ENCODE measurements at places on chromosomes 5 and 9.
A peak's percentile ranks its signal among the peaks of the same experiment; 100 is the strongest.

DNA sequence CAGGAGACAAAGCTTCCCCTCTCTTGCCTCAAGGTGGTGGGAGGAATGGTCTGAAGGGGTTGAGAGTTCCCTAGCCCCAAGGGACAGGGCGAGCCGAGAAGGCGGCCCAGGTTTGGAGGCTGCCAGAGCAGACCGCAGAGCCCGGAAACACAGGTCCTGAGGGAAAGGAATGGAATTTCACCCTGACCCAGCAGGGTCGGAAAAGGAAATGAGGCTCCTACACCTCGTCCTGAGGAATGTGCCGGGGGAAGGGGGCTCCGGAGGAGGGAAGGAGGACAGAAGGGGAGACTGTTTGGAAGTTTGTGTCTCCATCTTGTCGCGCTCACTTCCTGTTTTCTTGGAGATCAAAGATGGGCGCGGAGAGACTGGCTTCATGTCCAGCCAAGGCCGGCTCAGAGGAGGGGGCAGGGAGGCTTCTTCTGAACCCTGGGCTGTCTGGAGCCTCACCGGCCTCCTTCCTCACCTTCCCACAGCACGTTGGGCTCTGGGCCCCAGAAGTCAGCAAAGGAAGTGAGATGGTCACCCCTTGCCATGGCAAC is 9.6 kb downstream of the ENG start:
- DNase-seq: no peak

DNA sequence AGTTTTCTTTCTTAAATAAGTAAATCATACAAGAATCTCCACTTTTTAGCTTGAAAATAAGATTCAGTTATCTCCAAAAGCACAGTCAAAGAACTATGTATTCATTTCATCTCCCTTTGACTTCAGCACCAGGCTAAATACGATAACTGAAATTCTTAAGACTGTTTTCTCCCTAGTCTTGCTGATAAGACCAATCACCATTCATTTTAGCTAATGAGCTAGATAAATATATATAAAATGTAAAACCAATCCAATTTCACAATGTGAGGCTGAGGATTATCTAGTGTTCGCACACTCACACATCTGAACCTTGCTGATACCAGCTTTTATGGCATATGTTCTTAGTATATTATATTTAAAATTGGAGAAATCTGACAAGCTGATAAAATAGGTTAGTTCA is 17.3 kb upstream of the ZNF622 start:
- peak; percentile 81 for DNase-seq

GRCh38 chr9:135463140-135463539 is 16.4 kb upstream of the PPP1R26 start:
- no peak for DNase-seq

- no peak for DNase-seq
These were observed 65.5 kb downstream of the UNC13B start for GRCh38 chr9:35227284-35227683.

DNA sequence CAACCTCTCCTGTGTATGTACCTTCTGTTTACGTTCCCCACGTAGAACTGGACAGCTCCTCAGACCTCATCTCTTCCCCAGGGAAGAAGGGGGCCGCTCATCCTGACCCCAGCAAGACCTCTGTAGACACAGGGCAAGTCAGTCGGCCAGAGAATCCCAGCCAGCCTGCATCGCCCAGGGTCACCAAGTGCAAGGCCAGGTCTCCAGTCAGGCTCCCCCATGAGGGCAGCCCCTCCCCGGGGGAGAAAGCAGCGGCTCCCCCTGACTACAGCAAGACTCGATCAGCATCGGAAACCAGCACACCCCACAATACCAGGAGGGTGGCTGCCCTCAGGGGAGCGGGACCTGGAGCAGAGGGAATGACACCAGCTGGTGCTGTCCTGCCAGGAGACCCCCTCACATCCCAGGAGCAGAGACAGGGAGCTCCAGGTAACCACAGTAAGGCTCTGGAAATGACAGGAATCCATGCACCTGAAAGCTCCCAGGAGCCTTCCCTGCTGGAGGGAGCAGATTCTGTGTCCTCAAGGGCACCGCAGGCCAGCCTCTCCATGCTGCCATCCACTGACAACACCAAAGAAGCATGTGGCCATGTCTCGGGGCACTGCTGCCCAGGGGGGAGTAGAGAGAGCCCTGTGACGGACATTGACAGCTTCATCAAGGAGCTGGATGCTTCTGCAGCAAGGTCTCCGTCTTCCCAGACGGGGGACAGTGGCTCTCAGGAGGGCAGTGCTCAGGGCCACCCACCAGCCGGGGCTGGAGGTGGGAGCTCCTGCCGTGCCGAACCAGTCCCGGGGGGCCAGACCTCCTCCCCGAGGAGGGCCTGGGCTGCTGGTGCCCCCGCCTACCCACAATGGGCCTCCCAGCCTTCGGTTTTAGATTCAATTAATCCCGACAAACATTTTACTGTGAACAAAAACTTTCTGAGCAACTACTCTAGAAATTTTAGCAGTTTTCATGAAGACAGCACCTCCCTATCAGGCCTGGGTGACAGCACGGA is 86.7 kb downstream of the GOLPH3 start:
- DNase-seq: no peak

- no peak for DNase-seq
These were observed 8.8 kb upstream of the CEP72 start for GRCh38 chr5:603081-603998.

DNA sequence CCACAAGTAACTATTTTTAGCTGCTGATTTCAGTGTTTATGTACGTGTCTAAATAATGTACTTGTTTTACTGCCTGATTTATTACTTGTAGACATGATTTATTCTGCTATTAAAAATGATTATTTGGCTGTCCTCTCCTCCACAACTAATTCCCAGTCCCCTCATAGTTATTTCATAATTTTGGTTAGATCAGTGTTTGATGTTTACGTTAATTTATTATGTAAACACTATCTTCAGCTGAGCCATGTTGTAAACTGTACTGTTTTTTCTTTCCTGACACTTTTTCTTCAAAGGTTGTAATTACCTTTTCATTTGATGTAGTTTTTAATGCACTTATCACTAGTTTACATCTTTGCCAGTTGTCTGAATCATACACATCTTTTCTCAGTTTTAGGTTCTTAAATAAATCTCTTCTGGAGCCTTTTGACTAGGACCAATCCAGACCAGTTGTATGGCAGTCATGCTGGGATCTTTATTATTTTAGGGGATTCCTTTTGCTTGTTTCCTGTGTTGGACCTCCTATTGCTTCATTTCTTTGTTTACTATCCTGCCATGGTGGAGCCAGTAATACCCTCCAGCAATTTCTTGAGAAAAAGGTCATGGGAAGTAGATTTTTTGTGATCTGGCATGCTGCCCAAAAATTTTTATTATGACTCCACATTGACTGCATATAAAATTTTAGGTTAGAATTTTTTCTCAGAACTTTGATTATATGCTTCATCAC is 16.1 kb downstream of the AP3S1 start:
- no peak for DNase-seq

- peak; percentile 62 for DNase-seq
These were observed 502 bp downstream of the NSD1 start for GRCh38 chr5:177133853-177134696.

DNA sequence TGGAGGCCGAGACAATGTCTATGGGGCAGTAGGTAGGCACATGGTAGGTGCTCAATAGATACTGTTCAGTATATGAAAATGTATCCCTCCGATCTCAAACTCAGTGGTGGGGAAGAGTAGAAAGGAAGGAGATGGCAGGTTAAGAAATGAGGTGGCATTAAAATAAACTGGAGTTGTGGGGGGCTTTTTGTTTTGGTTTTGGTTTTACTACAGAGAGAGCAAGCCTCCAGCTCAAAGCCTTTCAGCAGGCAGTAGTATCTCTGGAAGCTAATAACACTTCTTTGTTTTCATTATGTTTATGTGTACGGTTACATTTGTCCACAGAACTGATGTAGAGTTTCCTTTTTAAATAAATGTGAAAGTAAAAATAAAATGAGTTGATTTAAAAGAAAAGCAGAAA is 8.6 kb downstream of the MFAP3 start:
- no peak for DNase-seq

DNA sequence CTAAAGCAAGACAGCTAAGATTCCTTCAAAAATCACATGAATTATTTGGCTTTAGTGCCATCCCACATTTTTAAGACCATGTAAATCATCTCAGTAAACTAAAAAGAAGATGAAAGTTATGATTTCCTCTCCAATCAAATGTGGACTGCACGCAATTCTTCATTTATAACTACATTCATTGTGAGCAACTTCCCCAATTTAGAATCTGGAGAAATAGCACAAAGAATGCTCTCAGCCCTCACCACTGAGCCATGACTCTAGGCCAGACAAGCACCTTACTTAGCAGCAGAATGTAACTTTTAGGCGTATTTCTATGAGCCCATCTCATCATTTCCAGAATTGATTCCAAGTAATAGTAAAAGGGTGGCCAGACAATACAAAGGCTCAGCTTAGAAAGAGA is 616.6 kb downstream of the TLE1 start:
- no peak for DNase-seq

DNA sequence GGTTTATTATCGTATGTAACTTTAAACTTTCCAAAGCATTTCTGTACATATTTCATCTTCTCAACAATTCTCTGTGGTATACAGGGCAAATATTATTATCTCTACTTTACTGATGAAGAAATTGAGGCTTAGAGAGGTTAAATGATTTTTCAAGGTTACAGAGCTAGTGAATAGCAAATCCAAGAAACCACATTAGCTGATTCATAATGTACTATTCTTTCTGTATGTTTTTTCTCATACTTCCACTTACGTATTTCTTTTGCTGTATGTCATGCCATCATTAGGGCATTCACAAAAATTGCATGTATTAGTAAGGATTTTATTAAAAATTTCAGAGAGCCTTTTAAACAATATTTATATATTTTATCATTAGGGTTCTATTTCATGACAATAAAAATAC is 372.4 kb upstream of the DMAC1 start:
- DNase-seq: no peak

DNA sequence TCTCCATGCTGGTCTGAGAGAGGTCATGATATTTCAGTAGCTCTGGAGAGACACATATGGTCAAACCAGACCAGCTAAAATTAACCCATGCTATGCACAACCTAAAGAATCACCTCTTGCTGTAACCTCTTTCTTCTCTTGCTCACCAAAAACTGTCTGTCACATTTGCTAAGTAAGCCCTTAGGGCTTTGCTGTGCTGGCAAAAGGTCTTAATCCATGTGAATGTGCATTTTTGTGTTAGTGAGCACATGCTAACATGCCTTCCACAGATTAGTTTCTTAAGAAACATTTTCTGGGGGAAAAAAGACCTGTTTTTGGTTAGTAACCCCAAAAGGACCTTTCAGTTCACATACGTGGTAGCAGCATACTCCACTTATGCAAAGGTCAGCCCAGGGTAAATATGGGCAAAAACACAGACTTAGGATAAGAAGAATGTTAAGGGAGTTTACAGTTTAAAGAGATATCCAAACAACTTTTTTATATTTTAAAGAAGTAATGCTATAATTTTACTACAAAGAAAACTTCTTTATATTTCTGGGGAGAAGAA is 124.2 kb upstream of the CCDC152 start:
- DNase-seq: no peak

GRCh38 chr9:97271292-97271691 is 36.2 kb upstream of the CCDC180 start:
- no peak for DNase-seq

DNA sequence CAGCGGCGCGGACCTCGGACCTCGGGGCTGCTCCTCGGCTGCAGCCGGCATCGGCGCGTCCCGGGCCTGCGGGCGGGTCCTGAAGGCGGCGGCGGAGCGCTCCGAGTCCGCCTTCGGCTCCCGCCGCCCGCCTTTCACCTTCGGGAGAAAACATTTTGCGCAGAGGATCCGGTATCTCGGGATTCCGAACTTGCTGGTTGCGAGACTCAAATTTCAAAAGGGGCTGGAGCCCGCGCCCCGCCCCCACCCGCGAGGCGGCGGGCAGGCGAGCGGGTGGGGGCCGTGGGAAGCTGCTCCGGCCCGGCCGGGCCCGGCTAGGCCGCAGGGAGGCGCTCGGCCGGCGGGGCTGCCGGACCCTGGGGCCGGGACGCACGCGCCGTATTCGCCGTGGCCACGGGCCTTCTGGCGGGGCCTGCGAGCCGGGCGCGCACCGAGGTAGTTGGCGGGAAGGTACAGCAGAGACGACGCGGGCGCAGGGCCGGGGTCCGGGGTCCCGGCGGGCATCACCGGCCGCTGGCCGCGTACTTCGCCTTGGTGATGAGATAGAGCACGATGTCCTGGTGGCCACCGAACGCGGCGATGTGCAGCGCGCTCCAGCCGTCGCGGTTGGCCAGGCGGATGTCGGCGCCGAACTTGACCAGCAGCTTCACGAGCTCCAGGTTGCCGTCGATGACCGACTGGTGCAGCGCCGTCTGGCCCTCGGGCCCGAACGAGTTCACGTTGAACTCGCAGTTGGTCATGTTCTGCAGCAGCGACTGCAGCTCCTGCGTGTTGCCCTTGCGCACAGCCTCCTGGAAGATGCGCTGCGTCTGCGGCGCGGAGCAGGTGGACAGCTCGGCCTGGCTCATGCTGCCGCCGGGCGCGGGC is 757 bp downstream of the NRARP start:
- peak; percentile 52 for DNase-seq

GRCh38 chr5:177040814-177041420 is 18.4 kb downstream of the ZNF346 start:
- DNase-seq: no peak

DNA sequence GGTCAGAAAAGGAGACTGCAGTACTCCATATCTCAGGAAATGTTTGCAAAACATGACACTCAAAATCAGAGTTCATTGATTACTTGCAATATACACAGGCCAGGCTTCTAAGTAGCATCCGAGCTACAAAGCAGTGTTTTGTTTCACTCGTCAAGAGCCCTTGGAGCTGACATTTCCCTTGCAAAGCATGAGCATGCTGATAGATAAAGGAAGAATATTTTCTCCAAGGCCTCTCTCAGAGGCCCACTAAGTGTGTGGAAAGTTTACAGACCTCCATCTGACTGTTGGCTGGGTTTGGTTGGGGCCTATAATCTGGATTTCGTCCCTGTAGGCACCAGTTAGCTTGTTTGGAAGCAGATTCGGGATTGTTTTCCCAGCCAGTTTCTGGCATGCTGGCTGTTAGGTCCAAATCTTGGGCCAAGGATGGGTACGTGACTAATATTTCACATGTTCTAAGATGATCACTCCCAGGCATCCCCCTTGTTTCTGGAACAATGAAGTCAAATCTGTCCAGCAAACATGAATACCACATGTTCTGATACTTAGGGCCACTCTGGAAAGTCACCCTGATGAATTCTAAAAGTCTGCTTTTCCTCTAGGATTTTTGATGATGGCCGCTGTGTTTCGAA is 161.3 kb downstream of the RFK start:
- DNase-seq: no peak

Data from hematopoietic multipotent progenitor cell treated with erythropoietin and hydrocortisone succinate and interleukin-3 and kit ligand, for 6 days (in vitro differentiated cells).